Stimulated activated CD4-positive, alpha-beta T cell treated with anti-CD3 and anti-CD28 coated beads, Interleukin-1b, Interleukin-23, amount 100 ng/mL, for 24 hours (primary cell): ENCODE measurements at places on chromosomes 5 and 9.

DNA sequence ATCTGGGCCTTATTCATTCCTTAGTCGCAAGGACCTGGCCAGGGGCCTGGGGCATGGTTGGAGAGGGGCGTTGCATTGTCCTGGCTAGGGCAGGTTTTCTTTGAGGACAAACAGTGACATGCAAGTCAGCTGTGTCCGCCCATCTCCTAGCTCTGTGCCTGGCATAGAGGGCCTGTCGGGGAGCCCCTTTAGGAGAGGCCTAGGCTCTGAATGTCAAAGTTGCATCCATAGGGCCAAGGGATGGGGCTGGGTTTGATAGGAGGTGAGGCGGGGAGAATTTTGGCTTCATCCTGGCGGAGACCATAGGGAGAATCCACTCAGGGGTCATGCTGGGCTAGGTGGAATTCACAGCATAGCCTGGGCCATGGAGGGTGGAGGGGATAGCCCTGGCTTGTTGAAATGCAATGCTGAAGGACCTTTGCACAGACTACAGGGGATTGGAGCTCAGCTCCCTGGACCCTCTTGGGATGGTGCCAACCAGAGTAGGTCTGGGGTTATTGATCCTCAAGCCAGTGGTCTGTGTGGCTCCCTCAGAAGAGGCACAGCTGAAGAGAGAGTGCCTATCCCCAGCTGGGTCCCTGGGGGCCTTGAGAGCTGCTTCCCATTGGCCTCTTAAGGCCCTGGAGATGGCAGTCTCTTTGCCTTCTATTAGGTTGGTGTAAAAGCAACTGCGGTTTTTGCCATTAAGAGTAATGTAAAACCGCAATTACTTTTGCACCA is 104.0 kb downstream of the RGS3 start:
- DNase-seq: no peak

- no peak for DNase-seq
These were observed 240.5 kb upstream of the CHD1 start for GRCh38 chr5:99169309-99169708.

GRCh38 chr9:122382901-122383850 is 12.4 kb downstream of the PTGS1 start:
- DNase-seq: no peak

GRCh38 chr9:8437876-8438275 is 638.3 kb upstream of the DMAC1 start:
- no peak for DNase-seq

DNA sequence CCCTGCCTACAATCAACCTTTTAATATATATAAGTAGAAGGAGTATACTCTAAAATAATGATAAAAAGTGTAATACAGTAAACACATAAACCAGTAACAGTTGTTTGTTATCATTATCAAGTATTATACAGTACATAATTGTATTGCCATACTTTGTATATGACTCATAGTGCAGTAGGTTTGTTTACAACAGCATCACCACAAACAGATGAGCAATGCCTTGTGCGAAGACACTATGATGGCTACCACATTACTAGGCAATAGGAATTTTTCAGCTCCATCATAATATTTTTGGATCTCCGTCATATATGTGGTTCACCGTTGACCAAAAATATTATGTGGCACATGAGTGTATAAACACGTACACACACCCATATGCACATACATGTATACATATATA is 69.7 kb upstream of the APC start:
- no peak for DNase-seq

- no peak for DNase-seq
These were observed 38.2 kb upstream of the TEX48 start for GRCh38 chr9:114720086-114720676.

DNA sequence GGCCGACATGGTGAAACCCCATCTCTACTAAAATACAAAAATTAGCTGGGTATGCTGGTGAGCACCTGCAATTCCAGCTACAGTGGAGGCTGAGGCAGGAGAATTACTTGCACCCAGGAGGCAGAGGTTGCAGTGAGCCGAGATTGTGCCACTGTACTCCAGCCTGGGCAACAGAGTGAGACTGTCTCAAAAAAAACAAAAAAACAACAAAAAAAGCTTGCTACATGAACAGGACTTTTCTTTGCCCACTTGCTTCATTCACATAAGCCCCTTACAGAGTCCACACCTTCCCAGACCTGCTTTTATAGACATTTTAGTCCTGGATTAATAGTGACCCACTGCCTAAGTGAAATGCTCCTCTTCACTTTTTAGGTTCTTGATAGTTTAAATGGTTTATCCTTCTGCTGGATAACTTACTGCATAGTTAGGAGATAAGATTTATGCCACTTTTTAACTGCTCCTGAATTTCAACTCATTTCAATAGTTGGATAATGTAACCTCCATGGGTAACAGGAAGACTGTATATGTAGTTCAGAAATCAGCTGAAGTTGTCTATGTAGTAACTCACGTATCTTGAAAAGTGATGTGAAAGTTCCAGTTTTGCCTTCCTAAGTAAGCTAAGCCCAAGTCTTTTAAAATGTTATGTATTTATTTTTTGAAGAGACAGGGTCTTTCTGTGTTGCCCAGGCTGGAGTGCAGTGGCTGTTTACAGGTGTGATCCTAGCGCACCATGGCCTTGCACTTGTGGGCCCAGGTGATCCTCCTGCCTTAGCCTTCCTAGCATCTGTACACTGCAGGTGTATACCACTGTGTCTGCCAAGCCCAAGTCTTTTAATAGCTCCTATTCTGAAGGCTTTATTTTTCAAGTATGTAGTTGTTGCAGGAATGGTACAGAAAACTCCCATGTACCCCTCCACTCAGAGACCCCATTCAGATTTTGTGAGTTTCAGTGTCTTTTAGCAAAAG is 19.7 kb downstream of the SUB1 start:
- no peak for DNase-seq

DNA sequence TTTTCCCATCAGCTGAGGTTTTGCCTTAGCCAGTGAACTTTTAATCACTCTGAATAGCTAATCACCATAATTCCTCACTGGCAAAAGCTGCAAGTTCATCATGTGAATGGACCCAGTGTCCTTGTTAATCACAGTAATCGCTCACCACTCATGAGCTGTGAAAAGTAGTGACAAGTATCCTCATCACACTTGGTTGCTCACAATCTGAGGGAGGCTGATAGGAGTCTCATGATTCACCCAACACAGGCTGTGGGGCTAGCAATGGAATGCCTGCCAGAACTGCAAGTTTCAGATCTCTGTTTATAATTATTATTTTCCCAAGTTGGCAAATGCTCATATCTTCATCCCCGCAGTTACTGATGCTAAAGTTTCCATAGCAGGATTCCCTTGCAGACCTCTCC is 467.2 kb downstream of the KIF4B start:
- no peak for DNase-seq

DNA sequence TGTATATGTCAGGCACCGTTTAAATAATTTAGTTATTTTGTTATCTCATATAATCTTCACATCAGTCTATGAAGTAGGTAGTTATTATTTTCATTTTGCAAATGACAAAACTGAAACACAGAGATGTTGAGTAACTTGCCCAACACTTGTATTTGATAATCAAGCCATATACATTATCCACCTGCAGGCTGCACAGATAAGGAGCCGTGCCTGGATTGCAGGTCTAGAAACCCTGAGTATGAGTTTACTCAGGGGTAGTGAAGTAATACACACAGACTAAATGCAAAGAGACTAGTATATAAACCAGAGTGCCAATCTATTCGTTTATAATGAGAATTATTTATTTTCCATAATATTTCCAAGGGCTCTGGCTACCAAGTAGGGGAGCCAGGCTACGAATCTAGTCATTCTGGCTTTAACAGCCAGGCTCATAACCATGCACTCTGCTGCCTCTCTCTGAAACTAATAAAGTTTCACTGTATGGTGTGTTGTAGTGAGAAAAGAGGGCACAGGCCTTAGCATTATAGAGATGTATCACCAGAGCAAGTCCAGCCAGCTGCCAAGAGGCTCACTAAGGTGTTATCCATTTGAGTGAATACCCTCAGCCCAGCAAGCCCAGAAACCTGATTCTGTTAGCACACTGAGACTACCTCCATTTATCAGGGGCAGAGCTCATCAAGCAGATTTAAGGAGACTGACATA is 4.5 kb downstream of the HEMGN start:
- no peak for DNase-seq

- DNase-seq: no peak
These were observed 45.1 kb downstream of the S1PR3 start for GRCh38 chr9:89036383-89036782.

DNA sequence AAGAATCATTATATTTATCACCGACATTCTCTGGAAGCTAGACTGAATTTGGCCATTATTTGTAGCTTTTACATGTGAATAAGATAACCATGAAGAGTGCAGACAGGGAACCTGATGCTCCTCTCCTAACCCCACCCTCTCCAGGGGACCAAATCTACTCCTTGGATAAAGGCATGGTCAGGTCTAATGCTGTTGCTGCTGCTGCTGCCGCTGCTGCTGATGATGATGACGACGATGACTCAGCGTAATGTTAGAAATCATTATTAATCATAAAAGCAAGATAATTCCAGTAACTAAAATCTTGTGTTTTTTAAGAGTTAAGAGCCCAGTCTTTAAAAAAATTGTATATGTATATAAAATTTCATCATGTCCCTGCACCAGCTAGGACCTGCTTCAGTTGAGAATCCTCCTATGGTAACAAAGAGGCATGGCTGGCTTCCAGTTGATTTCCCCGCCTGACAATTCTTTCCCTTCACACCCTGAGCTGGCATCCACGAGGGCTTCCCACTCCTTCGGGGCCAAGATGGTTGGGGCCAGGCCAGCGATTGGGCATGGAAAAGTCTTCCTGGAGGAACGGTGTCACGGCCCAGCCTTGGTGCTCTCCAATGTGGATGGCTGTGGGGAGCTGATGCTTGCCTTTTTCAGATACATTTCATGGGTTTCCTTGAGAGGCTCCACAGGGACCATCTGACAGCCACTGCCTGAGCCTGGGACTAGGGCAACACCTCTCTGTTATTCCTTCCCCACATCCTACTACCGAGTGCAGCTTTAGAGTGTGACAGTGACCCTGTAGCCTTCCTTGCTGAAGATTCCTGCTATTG is 400.0 kb downstream of the CTNND2 start:
- no peak for DNase-seq

DNA sequence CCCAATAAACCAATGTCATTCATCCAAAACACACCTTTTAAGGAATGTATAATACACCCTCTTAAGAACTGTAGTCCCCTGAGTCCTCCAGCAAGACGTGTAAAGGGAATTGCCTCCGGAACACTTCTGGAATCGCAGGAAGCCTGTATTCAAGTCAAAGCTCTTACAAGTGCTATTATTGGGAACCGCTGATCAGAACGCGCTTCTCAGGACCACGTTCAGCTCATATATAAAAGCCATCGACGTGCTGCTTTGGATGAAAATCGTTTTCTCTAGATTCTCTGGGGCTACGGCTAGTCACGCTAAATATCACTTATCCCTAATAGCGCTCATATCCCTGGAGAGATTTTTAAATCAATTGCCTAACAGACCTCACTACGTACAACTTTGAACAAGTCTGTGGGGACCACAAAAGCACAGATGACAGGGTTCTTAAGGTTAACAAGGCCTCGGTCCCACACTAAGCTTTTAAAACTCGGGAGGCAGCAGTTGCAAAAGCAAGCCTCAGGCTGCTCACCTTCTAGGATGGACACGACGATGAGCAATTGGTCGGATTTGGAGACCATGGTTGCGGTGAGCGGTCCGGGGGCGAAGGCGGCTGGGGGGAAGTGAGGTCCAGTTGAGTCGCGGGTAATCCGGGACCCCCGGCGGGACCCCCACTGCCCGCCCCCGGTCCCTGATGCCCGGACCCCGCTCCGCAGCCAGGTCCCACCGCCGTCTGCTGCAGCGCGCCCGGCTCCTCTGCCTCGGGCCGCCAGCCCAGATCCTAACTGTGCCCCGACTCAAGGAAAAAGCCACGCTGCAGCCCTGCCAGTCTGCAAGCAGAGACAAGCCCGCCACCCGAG is 548 bp downstream of the CEP120 start:
- DNase-seq: no peak

DNA sequence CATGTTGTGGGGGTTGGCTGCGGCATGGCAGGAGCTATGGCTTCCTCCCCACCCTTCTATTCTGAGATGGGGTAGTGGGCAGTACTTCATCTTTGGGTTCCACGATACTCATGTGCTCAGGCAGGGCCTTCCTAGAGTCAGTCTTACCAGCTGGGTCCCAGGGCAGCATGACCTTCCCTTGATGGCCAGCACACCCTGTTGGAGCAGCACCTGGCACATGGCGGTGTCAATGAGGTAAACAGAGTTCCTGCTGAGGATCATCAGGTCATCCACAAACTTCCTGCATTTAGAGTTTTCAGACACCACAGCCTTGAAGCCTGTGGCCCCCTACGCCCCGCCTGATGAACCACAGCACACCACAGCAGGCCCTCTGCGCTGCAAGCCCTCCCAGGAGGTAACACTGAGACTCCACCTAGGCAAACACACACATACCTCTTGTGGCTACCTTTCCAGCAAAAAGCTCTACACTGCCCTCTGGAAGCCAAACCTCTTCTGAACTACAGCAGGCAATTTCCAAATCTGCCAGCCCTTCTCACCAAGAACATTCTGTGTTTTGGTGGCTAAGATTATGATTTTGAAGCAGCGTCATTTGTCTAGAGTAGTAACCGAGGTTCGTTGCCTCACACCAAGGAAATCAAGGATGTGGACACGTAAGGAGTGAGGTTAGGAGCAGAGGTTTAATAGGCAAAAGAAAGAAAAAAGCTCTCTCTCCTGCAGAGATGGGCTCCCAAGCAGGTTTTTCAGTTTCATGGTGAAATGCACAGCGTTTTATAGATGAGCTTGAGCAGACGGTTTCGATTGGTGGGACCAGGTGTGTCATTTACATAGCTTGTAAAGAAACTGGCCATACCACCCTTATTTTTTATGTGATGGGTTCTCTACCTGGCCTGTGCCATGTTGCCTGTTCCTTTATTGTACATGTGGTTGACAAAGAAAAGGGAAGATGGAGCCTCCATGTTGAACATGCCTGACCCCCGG is 20.3 kb upstream of the TMEM174 start:
- DNase-seq: no peak

DNA sequence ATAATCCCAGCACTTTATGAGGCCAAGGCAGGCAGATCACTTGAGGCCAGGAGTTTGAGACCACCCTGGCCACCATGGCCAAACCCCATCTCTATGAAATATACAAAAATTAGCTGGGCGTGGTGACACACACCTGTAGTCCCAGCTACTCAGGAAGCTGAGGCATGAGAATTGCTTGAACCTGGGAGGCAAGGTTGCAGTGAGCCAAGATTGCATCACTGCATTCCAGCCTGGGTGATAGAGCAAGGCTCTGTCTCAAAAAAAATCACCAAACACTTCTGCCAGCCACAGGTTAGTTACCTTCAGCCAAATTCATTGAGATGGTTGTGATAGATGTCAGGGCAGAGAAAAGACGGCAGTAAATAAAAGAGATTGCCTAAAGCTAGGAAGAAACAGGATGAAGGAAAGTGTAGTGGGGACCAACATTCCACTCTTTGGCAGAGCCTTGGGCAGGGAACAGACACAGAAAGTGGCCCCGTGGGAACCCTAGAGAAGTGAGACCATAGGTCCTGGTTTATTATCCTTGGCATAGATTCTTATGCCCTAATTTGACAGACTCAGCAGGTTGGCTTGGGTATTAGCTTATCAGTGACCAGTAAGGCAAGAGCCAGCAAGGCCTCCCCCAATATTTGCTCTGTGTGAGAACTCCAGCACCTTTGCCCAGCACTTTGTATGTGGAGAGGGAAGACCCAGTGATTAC is 5.5 kb upstream of the CEP120 start:
- DNase-seq: no peak
